ENCODE measurements at places on chromosomes 3 and 15. TPM values are rescaled to one million over a fixed set of nuclear protein-coding genes. Genes with fewer than 3 reads are reported as not detected.

DUOXA2 gene
- not detected for total RNA-seq

SYNPR gene
- not detected for total RNA-seq

SAMMSON gene
- 0.88 TPM for total RNA-seq

BBX gene
- total RNA-seq = 69.4 TPM

ETV5 gene
- total RNA-seq = 14.7 TPM

LNP1 gene
- total RNA-seq = 2.0 TPM

UROC1 gene
- not detected for total RNA-seq

REC114 gene
- total RNA-seq = not detected

CLSTN2 gene
- total RNA-seq = 34.8 TPM

MED12L gene
- 0.34 TPM for total RNA-seq

ROPN1 gene
- total RNA-seq = not detected

HHLA2 gene
- total RNA-seq = not detected

B3GNT5 gene
- total RNA-seq = 15.3 TPM

ZSCAN2 gene
- total RNA-seq = 10.1 TPM

SERPINI1 gene
- 2.8 TPM for total RNA-seq

PPM1L gene
- total RNA-seq = 55.2 TPM

C2CD4B gene
- not detected for total RNA-seq

PAQR9 gene
- total RNA-seq = not detected

ZNF860 gene
- total RNA-seq = 0.88 TPM

TPRG1 gene
- 36.0 TPM for total RNA-seq

ZNF619 gene
- 8.6 TPM for total RNA-seq

AGBL1 gene
- not detected for total RNA-seq

LHFPL4 gene
- not detected for total RNA-seq

GOLGA6L10 gene
- 0.16 TPM for total RNA-seq

CCR9 gene
- total RNA-seq = not detected

CPB1 gene
- total RNA-seq = 3.1 TPM

CACNA2D3 gene
- 3.1 TPM for total RNA-seq

LRRN1 gene
- not detected for total RNA-seq

PPP2R3A gene
- total RNA-seq = 12.6 TPM

COMMD4 gene
- 48.9 TPM for total RNA-seq

SETD5 gene
- total RNA-seq = 211 TPM

LIPH gene
- total RNA-seq = 0.22 TPM

MYL3 gene
- 9.8 TPM for total RNA-seq

TMC3 gene
- not detected for total RNA-seq

ANKUB1 gene
- total RNA-seq = not detected

BCHE gene
- 0.51 TPM for total RNA-seq

ARIH1 gene
- total RNA-seq = 91.0 TPM

RHCG gene
- total RNA-seq = 1.9 TPM

GPX1 gene
- 887 TPM for total RNA-seq

TNNC1 gene
- total RNA-seq = not detected

PPP1R14D gene
- not detected for total RNA-seq

STRA6 gene
- total RNA-seq = not detected

Data from subcutaneous adipose tissue (tissue), 4 donors.